NCI-H2029 treated with DMSO at 0.1 percent for 48 hours (cell line): ENCODE measurements at places on chromosomes 11 and 22.

GRCh38 chr11:120660024-120660565 is 148.5 kb downstream of the GRIK4 start:
- DNase-seq = no peak

DNA sequence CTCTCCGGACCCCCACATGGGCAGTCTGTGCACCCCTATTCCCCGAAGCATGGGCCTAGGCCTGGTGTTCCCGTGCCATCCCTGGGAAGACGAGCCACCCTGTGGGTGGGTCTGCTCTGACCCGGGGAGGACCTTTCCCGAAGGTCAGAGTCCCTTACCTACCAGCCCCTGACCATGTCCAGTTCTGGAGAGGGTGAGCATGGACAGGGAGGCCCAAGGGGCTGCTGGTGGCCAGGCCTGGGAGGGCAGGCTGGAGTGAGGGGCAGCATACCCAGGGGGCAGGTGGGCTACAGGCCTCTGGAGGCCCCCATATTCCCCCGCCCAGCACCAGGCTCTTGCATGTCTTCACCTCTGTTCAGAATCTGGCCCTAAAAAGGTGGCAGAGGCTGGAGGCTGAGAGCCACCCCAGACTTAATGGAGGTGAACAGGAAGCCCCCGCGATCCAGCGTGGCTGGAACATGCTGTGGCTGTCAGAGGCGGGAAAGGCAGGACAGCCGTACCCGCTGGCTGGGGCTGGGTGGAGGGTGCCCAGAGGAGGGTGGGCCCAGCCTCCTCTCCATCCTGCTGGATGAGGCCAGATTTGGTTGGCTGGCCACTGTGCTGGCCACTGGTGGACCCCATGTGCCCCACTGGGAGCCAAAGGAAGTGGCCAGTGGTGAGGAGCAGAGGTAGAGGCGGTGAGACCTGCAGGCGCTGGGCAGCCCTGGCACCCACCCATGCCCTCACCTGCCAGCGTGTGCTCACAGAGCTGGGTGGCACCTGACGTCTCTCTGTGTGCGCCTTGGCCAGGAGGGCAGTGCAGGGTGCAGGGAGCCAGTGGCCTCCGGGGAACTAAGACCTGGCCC is 11.2 kb upstream of the SYT8 start:
- no peak for DNase-seq

- no peak for DNase-seq
Observed at GRCh38 chr11:33405834-33406602, 148.8 kb downstream of the HIPK3 start.

DNA sequence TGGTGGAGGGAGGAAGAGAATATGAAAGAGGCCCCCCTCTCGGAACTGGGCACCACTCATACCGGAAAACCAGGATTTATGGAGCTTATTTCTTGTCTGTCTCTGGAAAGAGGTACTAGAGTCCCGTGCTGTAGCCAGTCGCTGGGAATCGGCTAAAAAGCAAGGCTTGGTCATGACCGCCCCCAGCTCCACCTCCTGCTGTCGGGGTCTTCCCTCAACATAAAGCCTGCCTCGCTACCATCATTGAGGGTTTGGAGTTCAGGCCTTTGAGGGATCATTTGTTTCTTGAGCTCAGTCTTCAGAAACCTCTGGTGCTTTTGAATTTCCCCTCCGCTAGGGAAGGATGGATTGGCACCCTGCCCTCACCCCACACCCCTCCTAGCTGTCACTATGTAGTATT is 97.1 kb downstream of the TSPAN18 start:
- DNase-seq = no peak

DNA sequence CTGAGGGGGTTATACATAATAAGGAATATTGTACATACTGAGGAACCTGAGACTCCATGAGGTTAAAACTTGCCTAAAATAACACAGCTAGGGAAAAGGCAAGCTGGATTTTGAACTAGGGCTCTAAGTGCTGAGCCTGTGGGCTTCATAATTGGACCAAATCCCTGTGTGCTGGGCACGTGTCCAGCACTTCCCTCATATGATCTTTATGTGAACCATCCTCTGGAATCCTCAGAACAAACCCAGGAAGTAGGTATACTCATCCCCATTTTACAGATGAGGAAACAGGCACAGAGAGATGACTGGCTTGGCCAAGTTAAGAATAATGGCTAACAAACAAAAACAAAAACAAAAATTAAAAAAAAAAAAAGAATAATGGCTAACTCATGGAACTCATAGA is 14.9 kb downstream of the RTN4RL2 start:
- no peak for DNase-seq

DNA sequence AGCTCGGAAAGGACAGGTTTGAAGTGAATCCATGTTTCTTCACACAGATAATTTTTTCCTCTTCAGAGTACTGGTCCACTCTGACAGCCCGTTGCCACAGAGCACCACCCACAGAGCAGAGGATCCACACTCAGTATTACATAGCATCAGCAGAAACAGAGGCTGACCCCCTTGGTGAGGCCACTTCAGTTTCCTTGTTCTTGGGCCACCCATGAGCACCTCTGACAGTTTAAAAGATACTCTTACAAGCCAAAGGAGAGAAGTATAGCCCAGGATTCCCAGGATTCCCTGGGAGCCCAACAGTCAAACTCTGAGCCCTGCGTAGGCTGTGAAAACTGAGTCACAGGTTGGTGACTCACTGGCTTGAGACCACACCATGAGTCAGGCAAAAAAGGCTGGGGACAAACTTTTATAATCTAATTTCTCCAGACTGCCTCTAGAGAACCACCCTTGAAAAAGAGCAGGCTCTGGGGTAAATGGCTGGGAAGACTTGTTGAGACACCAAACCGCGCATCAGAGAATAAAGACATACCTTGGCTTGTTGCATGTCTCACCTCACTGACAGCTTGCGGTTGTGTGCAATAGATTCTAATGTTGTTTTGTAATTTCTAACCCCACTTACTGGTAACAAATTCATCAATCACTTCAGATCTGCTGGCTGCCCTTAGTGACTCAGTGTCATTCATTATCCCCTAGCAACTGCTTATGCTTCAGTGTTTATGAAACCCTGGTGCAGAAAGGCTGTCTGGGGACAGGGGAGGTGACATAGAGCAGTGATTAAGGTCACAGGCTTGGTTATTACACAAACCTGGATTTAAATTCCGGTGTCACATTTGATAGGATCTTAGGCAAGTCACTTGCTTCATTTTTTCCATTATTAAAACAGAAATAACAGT is 56.9 kb upstream of the PRSS23 start:
- DNase-seq = no peak

DNA sequence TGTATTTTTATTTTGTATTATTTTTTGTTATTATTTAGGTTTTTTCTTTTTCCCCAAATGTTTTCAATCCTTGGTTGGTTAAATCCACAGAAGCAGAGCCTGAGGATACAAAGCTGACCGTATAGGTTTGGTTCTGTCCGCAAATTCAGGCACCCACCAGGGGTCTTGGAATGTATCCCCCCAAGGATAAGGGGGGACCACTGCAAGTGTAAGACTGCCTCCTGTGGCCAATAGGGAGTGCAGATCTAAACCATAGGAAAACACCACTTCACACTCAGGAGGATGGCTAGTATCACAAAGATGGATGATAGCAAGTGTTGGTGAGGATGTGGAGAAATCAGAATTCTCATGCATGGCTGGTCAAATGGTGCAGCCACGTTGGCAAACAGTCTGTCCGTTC is 20.0 kb downstream of the CPT1A start:
- no peak for DNase-seq

GRCh38 chr11:693887-694562 is 997 bp downstream of the DEAF1 start:
- peak; percentile 37 for DNase-seq

- DNase-seq = peak; percentile 83
Observed at GRCh38 chr22:23913661-23914353, 19.6 kb downstream of the MIF start.

- no peak for DNase-seq
Observed at GRCh38 chr22:26890870-26891269, 233.5 kb downstream of the MIAT start.

DNA sequence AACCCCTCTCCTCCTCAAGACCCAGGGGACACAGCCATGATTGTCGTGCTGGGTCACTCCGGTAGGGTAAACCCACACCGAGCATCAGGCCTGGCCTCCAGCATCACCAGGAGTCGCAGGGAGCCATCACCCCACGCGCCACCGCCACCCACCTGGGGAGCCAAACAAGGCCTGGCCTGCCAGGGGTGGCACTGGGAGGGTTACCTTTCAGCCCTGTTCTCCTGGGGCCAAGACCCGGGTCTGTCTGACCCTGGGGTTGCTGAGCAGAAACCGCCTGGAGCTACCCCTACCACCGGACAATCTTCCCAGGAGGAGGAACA is 39.3 kb upstream of the NNMT start:
- DNase-seq = no peak

- no peak for DNase-seq
Observed at GRCh38 chr22:50148991-50149721, 21.4 kb upstream of the PANX2 start.
